ENCODE measurements at places on chromosomes 6 and 20.

GRCh38 chr6:169800116-169800667, 48.8 kb downstream of the ERMARD start:
- no peak for DNase-seq

DNA sequence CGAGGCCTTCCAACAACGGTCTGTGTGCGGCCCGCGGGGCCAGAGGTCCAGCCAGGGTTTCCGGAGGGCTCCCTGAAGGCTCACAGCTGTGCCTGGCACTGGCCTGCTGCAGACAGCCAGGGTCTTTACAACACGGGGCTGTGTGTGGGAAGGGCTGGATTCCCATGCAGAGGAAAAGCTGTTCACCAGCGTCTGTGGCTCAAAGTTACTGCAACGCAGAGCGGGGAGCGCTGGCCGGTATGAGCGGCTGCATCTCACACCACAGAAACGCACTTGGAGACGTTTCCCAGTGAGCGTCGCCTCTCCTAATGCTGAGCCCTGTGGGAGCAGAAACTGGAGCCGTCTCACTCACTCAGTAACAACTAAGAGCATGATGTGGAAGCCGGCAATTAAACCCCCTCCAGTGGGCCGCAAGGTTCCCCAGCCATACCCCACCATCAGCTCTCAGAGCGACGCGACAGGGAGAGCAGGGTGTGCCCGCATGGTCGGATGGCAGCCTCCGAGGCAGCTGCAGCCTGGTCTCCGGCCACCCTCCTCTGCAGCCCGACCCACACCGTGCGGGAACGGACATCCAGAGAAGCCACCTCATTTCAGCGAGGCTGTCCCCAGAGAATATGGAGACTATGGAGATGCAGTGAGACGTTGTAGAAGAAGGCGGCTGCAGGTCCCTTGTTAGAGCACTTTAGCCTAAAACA, 42.6 kb downstream of the DLL1 start:
- DNase-seq = no peak

DNA sequence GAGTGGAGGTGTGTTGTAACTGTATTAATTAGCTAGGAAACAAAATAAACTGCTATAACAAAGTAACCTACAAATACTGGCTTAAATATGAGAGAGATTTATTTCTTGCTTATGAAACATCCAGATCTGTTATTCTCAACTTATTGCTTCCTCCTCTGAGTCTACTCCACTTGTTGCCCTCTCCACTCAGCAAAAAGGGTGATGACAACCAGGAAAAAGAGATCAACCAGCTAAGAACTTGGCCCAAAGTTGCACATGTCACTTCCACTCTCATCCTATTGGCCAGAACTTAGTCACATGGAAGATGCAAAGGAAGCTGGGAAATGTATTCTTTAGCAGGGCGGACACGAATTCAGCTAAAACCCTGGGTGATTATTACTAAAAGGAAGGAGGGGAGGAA, 5.2 kb upstream of the TP53RK start:
- peak; percentile 63 for DNase-seq

- DNase-seq = peak; percentile 91
Measured at GRCh38 chr20:32207626-32208498, at the start of the genes PLAGL2 and POFUT1. TSS of gene PLAGL2 (minus strand) at chr20:32207743. CDS start at chr20:32202178, 5,565 bp downstream. TSS of gene POFUT1 (plus strand) at chr20:32207880. CDS start at chr20:32207942, 62 bp downstream.
